ENCODE measurements at places on chromosomes 16 and 17. TPM values are rescaled to one million over a fixed set of nuclear protein-coding genes. Genes with fewer than 3 reads are reported as not detected.

DNA sequence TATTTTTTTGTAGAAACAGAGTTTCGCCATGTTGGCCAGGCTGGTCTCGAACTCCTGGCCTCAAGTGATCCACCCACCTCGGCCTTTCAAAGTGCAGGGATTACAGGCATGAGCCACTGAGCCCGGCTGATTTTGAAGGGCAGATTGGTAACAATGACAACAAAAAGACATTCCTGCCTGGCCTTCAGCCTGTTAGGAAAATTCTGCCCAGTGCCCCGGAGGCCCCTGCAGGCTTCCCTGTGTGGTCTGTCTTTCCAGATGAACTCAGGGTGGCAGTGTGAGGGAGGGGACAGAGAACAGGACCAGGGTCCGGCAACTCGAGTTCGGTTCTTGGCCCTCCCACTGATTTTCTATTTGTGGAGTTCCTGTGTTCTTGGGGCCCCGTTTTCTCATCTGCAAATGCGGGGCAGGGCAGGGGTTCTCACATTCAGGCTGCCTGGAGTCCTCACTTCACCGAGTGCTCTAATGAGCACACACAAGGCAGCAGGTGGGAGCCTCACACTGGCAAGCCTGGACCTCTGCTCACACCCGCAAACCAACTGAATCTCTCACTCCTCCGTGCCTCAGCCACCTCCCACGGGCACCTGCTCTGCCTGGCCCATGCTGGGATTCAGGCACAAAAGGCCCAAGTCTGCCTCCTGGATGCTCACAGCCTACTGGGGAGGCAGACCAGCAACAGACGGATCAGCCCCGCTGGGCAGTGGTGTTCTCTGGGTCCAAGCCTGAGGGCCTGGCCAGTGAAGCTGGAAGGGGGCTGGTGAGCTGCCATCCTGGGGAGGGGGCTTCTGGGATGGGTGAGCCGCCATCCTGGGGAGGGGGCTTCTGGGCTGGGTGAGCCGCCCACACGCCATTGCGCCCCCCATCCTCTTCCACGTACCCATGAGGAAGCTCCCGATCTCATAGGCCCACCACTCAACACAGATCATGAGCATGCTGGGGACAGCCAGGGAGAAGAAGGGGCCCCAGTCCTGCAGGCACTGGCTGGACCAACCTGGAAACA, 10.3 kb downstream of the SLC47A2 start:
- no peaks in the 10 kb centered on the region for H3K4me1 ChIP-seq
- no peak for DNase-seq
- no peak overlapping the region for H3K27ac ChIP-seq
- H3K4me3 ChIP-seq: no peak overlapping the region
- H3K36me3 ChIP-seq: no peaks in the 10 kb centered on the region

GRCh38 chr17:38579934-38580333, 25.8 kb downstream of the SRCIN1 start:
- peaks cover 26% of the 10 kb centered on the region for H3K4me1 ChIP-seq
- H3K27ac ChIP-seq: no peak overlapping the region
- DNase-seq: peak; percentile 37
- H3K36me3 ChIP-seq: no peaks in the 10 kb centered on the region

GRCh38 chr17:40179923-40180659, 2.8 kb downstream of the RAPGEFL1 start:
- H3K4me1 ChIP-seq: no peaks in the 10 kb centered on the region
- DNase-seq: no peak
- H3K27me3 ChIP-seq: no peaks in the 10 kb centered on the region
- H3K36me3 ChIP-seq: no peaks in the 10 kb centered on the region

DNA sequence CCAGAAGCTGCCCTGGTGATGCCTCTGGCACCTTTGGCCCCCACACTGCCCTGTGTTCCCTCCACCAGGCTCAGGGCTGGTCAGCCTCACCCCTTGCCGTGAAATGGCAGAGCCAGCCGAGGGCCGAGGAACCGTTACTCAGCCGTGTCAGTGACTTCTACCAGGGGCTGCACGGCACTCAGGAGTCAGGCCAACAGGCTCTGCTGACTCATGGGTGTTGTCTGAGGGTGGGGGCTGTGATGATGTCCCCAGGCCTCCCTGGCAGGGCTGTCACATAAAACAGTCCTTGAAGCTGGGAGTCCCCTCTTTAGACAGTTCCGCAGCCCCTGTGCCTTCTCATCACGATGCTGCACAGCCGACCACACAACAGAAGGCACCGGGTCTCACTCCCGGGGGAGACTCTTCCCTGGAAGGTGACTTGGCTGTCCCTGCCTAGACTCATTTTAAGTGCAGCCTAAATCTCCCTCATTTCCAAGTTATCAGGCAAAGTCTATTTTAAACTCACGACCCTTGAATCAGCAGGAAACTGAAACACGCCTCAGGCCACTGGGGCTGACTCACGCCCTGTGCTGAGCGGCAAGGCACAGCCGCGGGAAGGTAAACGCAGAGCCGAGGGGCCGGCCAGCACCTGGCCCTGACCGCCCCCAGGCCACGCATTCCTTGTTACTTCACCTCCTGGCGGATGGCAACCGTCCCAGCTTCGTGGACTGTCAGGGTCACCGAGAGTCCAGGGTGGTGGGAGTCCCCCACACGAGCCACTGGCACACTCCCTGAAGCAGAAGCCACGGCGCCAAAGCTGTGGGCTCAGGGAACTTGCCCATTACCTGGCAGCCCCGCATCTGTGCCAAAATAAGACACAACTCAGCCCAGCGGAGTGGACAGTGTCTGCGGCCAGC, 102.6 kb downstream of the ZNF778 start:
- H3K4me1 ChIP-seq: peaks cover 88% of the 10 kb centered on the region
- DNase-seq: peak; percentile 89
- H3K36me3 ChIP-seq: peaks cover 11% of the 10 kb centered on the region
- no peaks in the 10 kb centered on the region for H3K27me3 ChIP-seq
- H3K27ac ChIP-seq: peak overlapping the region; percentile 100

GRCh38 chr17:65254166-65254565, 117.0 kb downstream of the RGS9 start:
- no peak overlapping the region for H3K27ac ChIP-seq
- H3K4me3 ChIP-seq: no peak overlapping the region
- H3K27me3 ChIP-seq: peaks cover 4% of the 10 kb centered on the region

DNA sequence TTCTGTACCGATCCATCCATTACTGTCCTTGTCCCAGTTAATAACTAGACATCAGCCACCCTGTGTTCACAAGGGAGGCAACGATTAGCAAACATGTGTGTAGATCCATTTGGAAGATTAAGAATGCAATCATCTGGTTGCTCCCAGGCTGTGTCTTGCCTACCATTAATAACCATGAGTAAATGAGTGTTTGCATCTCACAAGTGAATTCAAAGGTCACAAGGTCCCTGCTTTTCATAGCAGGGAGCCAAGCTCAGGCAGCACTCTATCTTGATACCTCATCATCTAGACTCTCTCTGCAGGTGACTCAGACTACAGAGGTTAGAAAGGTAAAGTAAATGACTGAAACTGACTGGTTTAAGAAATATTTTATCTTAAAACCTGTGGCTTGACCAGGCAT, 25.3 kb downstream of the VWA3A start:
- peak; percentile 13 for DNase-seq
- H3K36me3 ChIP-seq: no peaks in the 10 kb centered on the region
- H3K4me1 ChIP-seq: no peaks in the 10 kb centered on the region
- no peak overlapping the region for H3K4me3 ChIP-seq

DNA sequence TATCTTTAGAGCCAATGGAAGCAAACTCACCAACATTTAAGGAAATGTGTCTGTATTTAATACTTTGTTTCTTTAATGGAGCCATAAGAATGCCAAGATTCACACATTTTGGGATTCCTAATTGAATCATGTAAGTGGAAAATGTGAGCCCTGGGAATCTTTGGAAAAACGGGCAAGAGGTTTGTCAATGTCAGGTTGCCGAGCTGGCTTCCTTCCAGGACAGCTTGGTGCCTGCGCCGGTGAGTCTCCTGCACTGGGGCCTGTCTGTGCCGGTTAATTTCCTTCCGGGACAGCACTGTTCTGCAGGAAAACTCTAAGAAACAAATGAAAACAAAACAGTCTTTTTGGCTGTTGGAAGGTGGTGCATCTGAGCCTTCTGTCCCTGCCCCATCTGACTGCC, 210.6 kb downstream of the HAPSTR1 start:
- no peak for DNase-seq
- H3K4me3 ChIP-seq: no peak overlapping the region
- peaks cover 16% of the 10 kb centered on the region for H3K27me3 ChIP-seq
- H3K27ac ChIP-seq: no peak overlapping the region

DNA sequence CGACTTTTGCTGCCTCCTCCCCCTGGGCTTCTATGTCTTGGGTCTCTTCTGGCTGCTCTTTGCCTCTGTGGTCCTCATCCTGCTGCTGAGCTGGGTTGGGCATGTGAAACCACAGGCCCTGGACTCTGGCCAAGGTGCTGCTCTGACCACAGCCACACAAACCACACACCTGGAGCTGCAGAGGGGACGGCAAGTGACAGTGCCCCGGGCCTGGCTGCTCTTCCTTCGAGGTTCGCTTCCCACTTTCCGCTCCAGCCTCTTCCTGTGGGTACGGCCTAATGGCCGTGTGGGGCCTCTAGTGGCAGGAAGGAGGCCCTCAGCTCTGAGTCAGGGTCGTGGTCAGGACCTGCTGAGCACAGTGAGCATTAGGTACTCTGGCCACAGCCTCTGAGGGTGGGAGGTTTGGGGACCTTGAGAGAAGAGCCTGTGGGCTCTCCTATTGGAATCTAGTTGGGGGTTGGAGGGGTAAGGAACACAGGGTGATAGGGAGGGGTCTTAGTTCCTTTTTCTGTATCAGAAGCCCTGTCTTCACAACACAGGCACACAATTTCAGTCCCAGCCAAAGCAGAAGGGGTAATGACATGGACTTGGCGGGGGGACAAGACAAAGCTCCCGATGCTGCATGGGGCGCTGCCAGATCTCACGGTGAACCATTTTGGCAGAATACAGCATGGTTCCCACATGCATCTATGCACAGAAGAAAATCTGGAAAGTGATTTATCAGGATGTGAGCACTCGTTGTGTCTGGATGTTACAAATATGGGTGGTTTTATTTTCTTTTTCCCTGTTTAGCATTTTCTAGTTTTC, 2.3 kb downstream of the GP1BA start:
- no peak overlapping the region for H3K27ac ChIP-seq
- peaks cover 10% of the 10 kb centered on the region for H3K36me3 ChIP-seq
- peak; percentile 71 for DNase-seq

GRCh38 chr16:56311208-56312027, 113.9 kb downstream of the AMFR start:
- H3K27me3 ChIP-seq: 0 out of 2 replicates have a peak, but pooled peaks cover 9% of the 10 kb centered on the region
- no peaks in the 10 kb centered on the region for H3K36me3 ChIP-seq
- DNase-seq: no peak
- no peak overlapping the region for H3K4me3 ChIP-seq

GRCh38 chr17:57935833-57936807, 19.1 kb downstream of the CUEDC1 start:
- no peaks in the 10 kb centered on the region for H3K36me3 ChIP-seq
- peaks cover 65% of the 10 kb centered on the region for H3K4me1 ChIP-seq
- H3K27me3 ChIP-seq: no peaks in the 10 kb centered on the region
- DNase-seq: peak; percentile 44
- H3K27ac ChIP-seq: peak overlapping the region; percentile 95
- H3K4me3 ChIP-seq: peak overlapping the region; percentile 24

DNA sequence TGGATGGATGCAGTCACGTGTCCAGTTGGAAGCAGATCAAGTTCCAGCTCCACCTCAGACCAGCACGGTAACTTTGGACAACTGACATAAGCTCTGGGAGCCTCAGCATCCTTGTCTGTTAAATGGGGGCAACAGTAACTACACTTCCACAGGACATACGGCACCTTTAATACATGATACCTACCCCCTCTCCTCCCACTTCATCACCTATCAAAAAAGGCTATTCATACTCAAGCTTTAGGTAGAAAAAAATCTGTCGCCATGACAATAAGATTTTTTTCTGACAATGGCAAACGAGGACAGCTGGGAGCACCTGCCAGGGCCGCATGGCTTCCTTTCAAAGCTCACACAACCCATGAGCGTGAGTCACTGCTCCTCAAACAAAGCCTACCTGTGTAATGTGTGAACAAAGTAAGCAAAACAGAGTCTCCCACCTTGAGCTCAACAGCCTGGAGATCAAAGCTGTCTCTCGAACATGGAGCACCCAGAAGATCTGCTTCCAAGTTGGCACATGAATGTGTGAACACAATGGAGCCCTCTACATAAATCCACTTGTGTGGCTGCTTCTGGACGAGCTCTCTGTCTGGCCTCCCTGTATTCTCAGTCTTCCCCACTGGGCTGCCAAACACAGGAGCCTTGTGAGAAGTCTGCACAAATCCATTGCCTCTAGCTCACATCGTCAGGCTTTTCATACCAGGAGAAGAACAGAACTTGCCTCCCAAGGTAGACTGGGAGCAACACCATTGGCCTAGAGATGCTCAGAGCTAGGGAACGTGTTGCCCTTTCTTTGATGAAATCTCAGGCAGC, 459.7 kb downstream of the SOX9 start:
- peak overlapping the region; percentile 45 for H3K27ac ChIP-seq
- DNase-seq: peak; percentile 94
- H3K4me3 ChIP-seq: no peak overlapping the region
- peaks cover 22% of the 10 kb centered on the region for H3K4me1 ChIP-seq
- no peaks in the 10 kb centered on the region for H3K27me3 ChIP-seq
- peaks cover 22% of the 10 kb centered on the region for H3K36me3 ChIP-seq

GRCh38 chr17:45132572-45133463, 503 bp upstream of the PLCD3 start:
- DNase-seq: peak; percentile 92
- no peaks in the 10 kb centered on the region for H3K27me3 ChIP-seq
- H3K36me3 ChIP-seq: no peaks in the 10 kb centered on the region
- peak overlapping the region; percentile 28 for H3K27ac ChIP-seq
- H3K4me3 ChIP-seq: peak overlapping the region; percentile 75
- peaks cover 48% of the 10 kb centered on the region for H3K4me1 ChIP-seq

DNA sequence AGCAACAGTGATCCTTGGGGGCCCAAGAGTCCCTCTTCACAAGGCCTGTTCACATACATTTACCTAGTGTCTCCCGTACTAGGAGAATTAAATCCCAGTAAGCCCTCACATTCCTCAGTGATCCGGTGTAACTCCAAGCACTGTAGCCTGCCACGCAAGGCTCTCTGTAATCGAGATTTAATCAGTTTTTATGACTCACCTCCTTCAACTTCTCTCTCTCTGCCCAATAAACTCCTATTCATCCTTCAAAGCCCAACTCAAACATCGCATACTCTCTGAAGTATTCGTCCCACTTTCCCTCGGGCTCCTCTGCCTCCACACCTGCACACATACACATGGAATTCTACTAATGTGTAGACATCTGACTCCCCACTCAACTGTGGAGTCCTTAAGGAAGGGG, 141.8 kb downstream of the CMIP start:
- H3K36me3 ChIP-seq: peaks cover 19% of the 10 kb centered on the region
- H3K27me3 ChIP-seq: no peaks in the 10 kb centered on the region
- H3K27ac ChIP-seq: peak overlapping the region; percentile 95
- H3K4me3 ChIP-seq: no peak overlapping the region
- peaks cover 62% of the 10 kb centered on the region for H3K4me1 ChIP-seq
- DNase-seq: peak; percentile 74

The TMIGD1 gene
- total RNA-seq: not detected

The TNS4 gene
- total RNA-seq: 127 TPM

The GCGR gene
- total RNA-seq: not detected

The FBF1 gene
- total RNA-seq: 35.3 TPM

The AIPL1 gene
- total RNA-seq: not detected

The OTOP2 gene
- total RNA-seq: not detected

The SMIM36 gene
- not detected for total RNA-seq

Data from PC-3 (cell line).